ENCODE measurements at places on chromosomes 5 and 9.

DNA sequence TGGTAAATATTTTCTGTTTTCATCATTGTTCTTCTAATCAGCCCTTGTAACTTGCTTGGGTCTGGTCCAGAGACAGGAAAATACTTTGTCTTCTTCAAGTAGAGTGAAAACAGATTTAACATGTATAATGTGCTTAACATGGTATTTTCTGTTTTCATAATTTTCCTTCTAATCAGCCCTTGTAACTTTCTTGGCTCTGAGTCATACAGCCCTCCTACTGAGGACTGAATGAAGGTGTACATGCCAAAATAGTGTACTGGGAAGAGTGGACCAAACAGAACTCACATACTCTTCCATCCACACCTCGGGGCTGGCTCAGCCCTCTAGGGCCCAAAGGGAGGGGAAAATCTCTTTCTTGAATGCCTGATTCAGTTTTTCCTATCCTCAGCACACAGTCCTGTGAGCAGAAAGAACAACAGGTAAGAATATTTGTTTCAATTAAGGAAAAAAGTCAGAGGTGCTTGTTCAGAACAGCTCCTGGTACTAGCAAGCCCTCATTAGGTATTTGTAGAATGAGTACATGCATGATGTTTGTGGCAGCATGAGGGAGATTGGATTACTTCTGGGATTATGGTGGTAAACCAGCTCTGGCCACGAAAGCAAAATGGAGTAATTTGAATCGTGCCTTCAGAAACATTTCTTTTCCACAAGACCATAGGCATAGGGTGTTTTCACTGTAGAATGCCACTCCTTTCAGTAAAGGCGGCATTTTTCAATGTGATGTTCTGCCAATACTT is 24.2 kb upstream of the MACIR start:
- no peak for DNase-seq

GRCh38 chr5:3701694-3702093 is 106.1 kb downstream of the IRX1 start:
- no peak for DNase-seq

DNA sequence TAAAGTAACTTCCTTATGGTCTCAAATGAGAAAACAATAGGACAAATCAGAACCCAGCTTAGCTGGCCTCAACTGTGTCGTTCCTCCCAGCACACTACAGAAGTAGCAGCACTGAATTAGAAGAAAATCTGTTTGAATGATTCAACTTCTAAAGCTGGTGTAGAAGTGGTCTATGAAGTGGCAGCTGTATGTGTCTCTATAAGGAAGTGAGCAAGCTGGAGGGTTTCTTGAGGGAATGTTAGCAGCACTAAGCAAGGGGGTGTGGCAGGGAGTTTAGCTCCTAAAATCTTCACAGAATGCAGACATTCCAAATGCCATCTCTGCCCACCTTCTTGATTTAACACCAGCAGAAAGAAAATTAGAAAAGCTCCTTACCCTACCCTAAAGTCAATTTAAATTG is 4.1 kb downstream of the KLF9 start:
- DNase-seq = no peak

DNA sequence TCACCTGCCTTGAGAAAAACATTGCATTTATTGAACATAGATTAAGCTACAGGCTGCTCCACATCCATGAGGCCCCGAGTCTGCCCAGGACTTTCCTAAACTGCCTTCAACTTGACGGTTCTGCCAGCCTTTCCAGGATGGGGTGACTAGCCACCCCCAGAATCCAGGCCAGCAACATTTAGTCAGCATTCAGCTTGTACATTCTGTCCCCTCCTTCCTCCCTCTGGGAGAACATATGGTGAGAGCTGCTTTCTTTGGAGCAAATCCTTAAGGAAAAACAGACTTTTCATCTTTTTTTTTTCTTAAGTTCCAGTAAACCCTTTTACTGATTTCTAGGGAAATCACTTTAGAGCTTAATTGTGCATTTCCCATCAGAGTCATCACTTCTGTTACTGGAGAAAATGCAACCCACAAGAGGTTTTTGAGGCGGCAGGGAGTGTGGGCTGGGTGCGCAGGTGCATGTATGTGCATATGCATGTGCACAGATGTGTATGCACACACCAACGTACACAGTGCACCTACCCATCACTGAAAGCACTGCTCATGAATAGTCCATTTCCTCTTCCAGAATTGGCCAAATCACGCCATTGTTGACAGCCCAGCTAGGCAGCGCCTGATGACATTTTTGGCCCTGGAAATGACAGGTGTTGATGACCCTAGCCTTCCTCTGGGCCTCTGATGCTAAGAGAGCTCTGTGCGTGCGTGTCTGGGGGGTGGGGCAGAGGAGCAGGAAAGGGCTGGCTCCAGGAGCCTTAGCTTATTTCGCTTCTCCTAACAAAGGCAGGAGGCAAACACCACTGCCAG is 145.6 kb downstream of the HSD17B3 start:
- DNase-seq = no peak

DNA sequence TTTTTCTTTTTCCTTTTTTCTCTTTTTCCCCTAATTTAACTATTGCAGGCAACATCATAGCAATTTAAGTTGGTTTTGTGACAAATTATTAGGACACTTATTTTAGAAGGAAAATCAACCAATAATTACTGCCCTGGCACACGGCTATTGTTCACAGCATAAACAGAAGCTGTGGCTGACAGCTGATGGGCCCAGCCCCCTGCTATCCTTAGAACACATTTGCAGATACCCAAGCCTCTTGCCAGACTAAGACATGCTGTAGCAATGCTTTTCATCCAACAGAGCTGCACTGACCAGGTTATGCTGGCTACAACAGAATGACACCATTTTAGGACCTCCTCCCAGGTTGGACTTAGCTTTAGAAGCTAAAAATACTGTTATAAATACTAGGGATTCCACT is 852.7 kb upstream of the DMAC1 start:
- no peak for DNase-seq

- no peak for DNase-seq
Observed at GRCh38 chr5:16615741-16616535, 859 bp downstream of the RETREG1 start.

GRCh38 chr9:88544245-88544644 is 9.3 kb downstream of the NXNL2 start:
- no peak for DNase-seq

DNA sequence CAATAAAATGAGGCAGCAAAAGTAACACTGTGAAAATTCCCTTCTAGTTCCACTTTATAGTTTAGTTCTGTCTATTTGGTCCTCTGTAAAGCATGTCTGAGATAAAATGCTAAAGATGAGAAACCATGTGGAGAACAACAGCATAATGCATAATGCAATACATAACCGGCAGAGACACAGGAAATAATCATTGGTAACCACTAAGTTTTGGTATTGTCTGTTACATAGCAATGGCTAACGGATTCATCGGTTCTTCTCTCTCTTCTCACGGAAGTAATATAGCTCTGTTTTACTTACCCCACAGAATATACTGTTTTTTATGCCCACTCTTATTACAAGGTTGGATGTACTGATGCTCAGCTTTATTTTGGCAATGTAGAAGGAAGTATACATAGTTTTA is 158.9 kb downstream of the FAM174A start:
- DNase-seq = no peak

GRCh38 chr9:130045725-130046450 is 2.9 kb upstream of the FNBP1 start:
- no peak for DNase-seq

GRCh38 chr5:120254385-120254784 is 209.7 kb upstream of the PRR16 start:
- DNase-seq = no peak

- no peak for DNase-seq
Observed at GRCh38 chr5:60916646-60917045, 28.2 kb downstream of the ERCC8 start.

DNA sequence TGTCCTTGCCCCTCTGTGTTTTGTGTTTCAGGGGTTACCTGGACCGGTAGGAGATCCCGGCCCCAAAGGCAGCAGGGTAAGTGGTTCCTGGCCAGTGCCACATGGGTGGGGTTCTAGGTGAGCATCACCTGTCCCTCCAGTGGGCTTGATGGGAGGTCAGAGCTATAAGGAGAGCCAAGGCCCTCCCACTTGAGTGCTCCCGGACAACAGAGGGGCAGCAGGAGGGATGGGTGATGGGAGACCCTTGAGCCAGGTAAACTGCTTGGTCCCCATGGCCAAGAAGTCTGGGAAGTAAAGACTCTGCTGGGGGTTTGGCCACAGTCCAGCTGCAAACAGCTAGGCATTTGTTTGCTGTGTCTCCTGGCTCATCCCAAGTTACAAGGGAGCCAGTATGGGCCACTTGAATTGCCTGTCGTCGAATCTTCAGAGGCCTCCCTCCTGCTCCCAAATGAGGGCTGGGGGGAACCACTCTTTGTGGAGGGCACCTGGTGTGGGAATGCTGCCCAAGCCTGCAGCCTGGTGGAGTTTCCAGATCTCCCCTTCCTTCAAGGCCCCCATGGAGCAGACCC is 51.0 kb downstream of the COL27A1 start:
- DNase-seq = no peak

DNA sequence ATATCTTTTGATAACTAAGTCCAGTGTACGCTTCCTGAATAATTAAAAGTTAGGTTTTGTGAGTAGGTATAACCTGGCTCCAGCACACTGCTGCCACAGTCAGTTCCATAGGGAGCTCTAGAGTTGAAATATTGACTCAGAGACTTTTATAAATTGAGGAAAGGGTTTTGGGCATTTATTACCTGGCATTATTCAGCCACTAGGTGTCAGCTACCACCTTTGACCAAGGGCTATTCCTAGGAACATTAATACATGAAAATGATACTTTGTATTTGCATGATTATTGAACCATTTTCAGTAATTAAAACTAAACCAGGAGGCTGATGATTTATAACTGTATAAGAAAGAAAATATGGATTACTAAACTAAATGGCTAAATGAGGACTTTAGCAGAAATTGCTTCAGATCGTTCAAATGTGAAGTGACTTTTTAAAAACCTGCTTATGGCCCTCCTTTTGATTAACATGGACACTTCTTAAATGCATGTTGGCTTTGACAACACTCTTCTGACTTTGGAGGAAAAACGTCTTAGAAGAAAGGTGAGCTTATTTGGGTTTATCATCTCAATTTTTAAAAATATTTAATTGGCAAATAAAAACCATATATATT is 83.0 kb downstream of the SMC2 start:
- DNase-seq = no peak

DNA sequence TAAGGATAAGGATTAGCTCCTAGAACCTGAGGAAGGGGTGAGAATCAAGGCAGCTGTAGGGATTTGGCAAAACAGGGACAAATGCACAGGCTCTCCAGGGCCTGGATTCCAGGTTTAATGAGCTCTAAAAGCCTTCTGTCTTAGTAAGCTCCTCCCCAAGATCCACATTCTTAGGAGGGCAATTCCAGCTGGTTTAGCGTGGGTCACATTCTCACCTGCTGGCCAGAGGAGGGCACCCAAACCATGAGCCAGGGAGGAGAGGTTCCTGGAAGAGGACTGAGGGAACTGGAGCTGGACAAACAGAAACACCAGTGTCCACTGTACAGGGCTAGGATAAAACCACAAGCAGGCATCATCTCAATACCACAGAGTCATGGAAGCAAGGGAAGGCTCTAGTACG is 480.0 kb downstream of the CCDC171 start:
- no peak for DNase-seq

DNA sequence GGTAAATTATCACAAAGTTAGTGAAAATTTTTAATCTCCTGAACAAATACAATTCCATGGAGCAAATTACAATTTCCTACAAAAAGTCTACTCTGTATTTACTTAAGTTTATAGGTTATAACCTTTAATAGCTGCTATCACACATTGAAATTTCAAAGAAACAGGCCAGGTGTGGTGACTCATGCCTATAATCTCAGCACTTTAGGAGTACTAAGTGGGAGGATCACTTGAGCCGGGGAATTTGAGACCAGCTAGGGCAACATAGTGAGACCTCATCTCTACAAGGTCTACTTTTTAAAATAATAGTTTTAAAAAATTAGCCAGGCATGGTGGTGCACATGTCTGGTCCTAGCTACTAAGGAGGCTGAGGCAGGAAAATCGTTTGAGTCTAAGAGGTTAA is 50.3 kb downstream of the HINT1 start:
- no peak for DNase-seq

DNA sequence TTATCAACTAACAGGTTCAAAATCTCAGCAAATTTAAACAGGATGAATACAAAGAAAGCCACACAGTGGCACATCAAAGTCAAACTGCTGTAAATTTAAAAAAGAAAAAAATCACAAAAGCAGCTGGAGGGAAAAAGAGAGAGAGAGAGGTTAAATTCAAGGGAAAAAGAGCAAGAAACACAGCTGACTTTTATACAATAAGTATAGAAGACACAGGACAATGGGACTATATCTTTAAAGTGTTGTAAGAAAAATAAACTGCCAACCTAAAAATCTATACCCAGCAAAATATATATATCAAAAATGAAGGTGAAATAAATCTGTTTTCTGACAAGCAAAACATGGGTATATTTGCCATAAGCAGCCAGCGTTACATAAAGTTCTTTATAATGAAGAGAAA is 261.5 kb downstream of the TLE1 start:
- DNase-seq = no peak

DNA sequence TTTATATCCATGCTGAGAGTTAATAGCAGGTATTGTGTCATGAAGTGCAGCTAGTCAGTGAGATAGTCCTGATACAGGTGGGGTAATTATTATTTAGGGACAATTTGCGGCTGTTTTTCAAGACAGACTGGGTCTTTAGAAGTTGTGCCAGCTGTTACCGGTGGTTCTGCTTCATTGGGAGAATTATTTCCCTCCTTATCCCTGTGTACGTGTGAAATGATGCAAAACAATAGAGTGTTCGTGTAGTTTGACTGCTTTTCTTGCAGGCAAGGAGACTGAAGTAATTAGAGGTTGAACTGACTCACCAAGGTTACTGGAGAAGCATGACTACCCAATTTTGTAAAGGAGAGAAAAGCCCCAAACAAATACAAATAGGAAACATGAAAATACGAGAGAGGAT is 101.7 kb downstream of the ARRDC3 start:
- DNase-seq = peak; percentile 63

DNA sequence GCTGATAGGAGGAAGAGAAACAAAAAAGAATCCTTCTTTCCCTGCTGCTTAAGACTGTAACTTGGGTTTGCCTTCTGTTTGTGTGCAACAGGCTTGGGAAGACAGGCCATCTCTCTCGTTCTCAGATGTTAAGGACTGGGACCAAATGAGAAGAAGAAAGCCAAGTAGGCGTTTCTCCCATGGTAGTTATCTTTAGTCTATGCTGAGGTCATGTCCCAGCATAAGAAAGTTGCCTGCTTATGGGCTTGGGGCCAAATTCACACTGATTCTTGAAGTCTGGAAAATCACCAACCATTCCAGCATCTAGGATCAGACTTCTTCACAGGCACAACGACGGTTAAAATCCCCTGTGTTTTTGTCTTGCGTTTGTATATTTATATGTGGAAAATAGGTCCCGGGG is 44.2 kb upstream of the PALM2AKAP2 start:
- DNase-seq = no peak

- DNase-seq = no peak
Observed at GRCh38 chr5:88545338-88545737, 276.7 kb upstream of the TMEM161B start.

DNA sequence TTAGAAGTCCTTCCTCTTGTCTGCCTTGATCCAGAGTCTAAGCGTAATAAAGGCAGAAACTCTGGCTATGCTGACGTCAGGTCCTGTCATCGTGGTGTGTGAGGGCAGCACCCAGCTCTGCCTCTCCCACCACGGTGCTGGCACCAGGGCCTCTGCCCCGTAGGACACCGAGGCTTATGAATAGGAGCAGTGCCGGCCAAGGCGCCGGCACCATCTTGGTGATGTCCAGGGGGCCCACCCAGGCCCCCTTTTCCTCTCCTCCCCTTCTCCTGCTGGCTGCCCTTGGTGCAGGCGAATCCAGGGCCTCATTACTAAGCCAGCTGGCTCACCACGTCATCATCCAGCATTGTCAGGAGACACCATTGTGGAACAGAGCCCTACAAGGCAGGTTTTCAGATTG is 252.3 kb downstream of the FANCC start:
- no peak for DNase-seq

All from pulmonary artery endothelial cell (primary cell).